ENCODE measurements at places on chromosomes 12 and 14. TPM values are rescaled to one million over a fixed set of nuclear protein-coding genes. Genes with fewer than 3 reads are reported as not detected.

- H3K27me3 ChIP-seq, result no peaks in the 10 kb centered on the region
- peak overlapping the region; percentile 98 for H3K4me3 ChIP-seq
- peaks cover 51% of the 10 kb centered on the region for H3K36me3 ChIP-seq
- H3K4me1 ChIP-seq, result peaks cover 55% of the 10 kb centered on the region
- H3K27ac ChIP-seq, result peak overlapping the region; percentile 90
Observed at GRCh38 chr12:31321897-31322228, 4.1 kb downstream of the SINHCAF start.

DNA sequence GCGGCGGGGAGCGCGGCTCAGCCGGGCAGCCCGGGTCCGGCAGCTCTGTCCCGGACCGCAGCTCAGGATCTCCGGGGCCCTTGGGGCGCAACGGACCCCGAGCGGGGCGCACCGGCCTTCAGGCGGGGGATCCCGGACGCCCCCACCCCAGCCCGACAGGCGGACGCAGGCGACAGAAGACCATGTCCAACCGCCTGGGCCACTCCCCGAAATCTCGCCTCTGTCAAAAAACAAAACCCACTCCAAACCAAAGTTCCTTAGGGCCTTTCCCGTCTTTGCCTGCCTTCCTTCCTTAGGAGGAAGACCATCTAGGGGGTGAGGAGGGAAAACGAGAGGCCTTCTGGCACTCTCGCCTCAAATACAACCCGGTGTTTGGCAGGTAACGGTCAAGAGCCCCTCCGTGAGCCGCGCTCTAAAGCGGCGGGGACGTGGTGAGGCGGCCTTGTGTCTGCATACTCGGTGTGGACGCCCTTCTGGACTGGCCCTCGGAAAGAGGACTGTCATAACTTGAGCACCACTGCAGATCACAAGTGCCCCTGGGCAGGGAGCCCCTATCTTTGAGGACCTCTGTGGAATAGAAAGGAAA is 604 bp downstream of the HCFC2 start:
- peak overlapping the region; percentile 94 for H3K4me3 ChIP-seq
- peaks cover 17% of the 10 kb centered on the region for H3K27me3 ChIP-seq
- DNase-seq, result no peak
- H3K4me1 ChIP-seq, result peaks cover 27% of the 10 kb centered on the region
- H3K36me3 ChIP-seq, result peaks cover 16% of the 10 kb centered on the region
- peak overlapping the region; percentile 79 for H3K27ac ChIP-seq

DNA sequence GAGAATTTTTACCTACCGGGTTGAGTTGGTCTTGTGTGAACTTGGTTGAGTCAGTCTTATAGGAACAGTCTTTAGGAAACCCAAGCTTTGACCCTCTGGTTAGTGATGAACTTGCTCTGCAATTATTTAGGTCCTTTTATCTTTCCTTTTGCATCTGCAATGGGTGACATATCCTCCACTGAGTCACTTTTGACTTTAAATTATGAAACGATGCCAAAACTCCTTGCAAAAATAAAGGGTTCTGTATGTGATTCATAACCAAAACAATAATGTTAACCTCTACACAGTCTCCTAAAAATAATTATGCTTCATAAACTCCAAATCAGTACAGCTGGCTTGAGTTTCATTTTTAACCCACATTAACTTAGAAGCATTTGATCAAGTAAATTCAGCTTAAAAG is 979.4 kb downstream of the GALC start:
- H3K4me1 ChIP-seq, result no peaks in the 10 kb centered on the region
- no peak for DNase-seq

DNA sequence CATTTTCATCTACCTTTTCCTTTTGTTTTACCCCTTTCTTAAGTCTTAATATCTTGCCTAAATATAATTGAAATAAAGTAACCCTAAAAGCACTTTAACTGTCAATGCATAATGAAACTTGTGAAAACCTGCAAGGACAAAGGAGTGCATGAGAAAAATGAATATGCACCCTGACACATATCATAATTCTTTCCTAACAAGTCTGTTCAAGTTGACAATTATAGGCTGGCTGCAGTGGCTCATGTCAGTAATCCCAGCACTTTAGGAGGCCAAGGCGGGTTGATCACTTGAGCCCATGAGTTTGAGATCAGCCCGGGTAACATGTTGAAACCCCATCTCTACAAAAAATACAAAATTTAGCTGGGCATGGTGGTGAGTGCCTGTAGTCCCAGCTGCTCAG is 65.4 kb downstream of the FGD6 start:
- no peak overlapping the region for H3K27ac ChIP-seq
- H3K36me3 ChIP-seq, result no peaks in the 10 kb centered on the region
- H3K4me1 ChIP-seq, result no peaks in the 10 kb centered on the region
- H3K4me3 ChIP-seq, result no peak overlapping the region
- H3K27me3 ChIP-seq, result peaks cover 2% of the 10 kb centered on the region

GRCh38 chr14:65813760-65814384 is 401.3 kb downstream of the FUT8 start:
- H3K27me3 ChIP-seq, result peaks cover 17% of the 10 kb centered on the region
- peaks cover 3% of the 10 kb centered on the region for H3K36me3 ChIP-seq
- no peaks in the 10 kb centered on the region for H3K4me1 ChIP-seq
- DNase-seq, result no peak
- no peak overlapping the region for H3K4me3 ChIP-seq

DNA sequence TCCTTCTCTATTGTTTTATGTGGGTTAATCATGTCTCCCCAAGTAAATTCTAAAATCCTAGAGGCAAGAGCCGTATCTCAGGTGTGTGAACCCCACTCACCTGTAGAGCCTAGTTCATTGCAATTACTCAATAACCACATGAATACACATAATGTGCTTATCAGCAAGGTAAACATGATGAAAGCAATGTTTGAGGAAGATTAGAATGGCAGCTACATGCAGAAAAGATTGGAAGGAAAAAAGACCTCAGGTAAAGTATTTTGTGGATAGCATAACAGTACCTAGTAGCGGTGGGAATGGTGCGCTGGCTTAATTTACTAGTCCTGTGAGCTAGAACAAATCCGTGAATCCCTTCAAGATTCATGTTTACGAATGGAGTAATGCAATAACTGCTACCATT is 5.3 kb upstream of the KRAS start:
- no peak for DNase-seq
- H3K4me3 ChIP-seq, result no peak overlapping the region
- peaks cover 10% of the 10 kb centered on the region for H3K4me1 ChIP-seq
- H3K27me3 ChIP-seq, result peaks cover 30% of the 10 kb centered on the region
- H3K36me3 ChIP-seq, result no peaks in the 10 kb centered on the region

DNA sequence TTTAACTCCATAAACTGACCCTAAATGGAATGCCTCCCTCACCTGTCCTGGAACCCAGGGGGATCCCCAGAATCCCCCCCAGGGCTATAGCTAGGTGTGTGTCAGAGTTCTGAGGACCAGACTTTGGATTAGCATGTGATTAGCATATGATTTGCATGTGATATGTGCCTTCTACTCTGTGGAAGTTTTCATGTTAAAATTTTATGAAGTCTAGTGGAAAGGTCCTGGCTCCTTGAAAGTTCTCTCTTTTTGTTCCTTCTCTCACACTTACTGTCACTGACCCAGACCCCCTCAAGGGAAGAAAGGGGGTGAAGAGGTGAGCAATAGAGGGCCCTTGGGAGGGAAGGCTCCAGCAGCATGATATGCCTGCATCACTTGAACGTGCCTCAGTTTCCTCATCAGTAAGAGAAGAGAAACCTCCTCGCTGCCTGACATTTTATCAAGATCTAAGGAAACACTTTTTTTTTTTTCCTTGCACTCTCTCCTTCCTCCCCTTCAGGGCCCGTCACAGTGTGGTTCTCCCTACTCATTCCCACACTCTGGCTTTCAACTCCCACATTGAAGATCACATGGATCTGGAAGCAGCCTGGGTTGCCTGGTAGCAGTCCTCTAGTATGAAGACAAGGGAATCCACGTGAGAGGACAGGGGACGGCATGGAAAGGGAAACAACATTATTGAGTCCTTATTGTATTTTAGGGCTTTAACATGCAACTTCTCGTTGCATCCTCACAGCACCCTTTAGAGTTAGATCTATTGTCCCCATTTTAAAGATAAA is 3.3 kb upstream of the C1QL4 start:
- H3K27ac ChIP-seq, result no peak overlapping the region
- H3K4me3 ChIP-seq, result no peak overlapping the region
- H3K4me1 ChIP-seq, result peaks cover 25% of the 10 kb centered on the region
- H3K27me3 ChIP-seq, result peaks cover 75% of the 10 kb centered on the region

GRCh38 chr14:105118646-105119407 is 49.7 kb downstream of the JAG2 start:
- peaks cover 7% of the 10 kb centered on the region for H3K27me3 ChIP-seq
- no peak overlapping the region for H3K27ac ChIP-seq
- no peak for DNase-seq
- no peaks in the 10 kb centered on the region for H3K36me3 ChIP-seq

Gene LTBR
- 0.32 TPM for total RNA-seq

Gene GPR132
- total RNA-seq, result 27.1 TPM

Gene PLCZ1
- not detected for total RNA-seq

Gene AQP2
- not detected for total RNA-seq

Measured in activated T-helper 2 cell treated with anti-CD3 and anti-CD28 coated beads, Interferon-gamma antibody, Interleukin-2, Interleukin-4, amounts not matched to agents 10 μg/mL and 5 μg/mL and 100 μg/mL, durations not matched to agents 14 hours and 24 hours and 36 hours (primary cell).